ENCODE measurements at places on chromosomes 12 and 14.

GRCh38 chr12:843609-844008 lies 91.2 kb downstream of the WNK1 start:
- no peak for DNase-seq

GRCh38 chr12:56115329-56115728 lies 1.1 kb upstream of the RPL41 start:
- DNase-seq = no peak

- no peak for DNase-seq
Observed at GRCh38 chr12:5081016-5081415, 37.3 kb downstream of the KCNA5 start.

DNA sequence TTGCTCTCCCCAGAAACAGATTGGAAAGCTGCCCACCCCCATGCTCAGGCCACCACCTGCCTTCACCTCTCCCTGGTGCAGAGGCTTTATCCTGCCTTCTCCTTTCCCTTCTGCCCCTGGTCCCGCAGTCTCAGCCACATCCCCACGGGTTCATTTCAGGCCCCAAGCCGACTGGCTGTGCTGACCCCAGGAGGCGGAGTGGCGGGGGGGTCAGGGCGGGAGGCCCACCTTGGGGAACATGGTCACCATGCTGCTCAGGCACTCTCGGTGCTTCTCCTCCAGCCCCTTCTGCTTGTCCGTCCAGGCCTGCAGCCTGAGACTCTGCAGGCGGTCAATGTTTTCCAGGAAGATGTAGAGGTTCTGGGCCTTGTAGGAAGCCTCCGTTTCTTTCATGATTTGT lies 6.9 kb downstream of the FAM186B start:
- no peak for DNase-seq

- no peak for DNase-seq
Observed at GRCh38 chr14:93752980-93753561, 35.2 kb downstream of the PRIMA1 start.

GRCh38 chr12:48998497-48999353 lies 450 bp downstream of the DDN start:
- peak; percentile 37 for DNase-seq

GRCh38 chr12:106974511-106974910 lies 12.4 kb downstream of the MTERF2 start:
- DNase-seq = no peak

DNA sequence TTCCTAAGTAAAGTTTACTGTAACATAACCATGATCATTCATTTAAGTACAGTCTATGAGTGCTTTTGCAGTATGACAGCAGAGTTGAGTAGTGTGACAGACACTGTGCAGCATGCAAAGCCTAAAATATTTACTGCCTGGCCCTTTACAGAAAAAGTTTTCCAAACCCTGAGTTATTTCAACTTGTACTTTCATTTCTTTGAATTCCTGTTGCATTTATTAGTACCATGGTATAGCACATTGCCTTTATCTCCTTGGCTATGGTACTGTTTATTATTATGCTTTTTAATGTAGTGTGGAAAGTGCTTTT lies 6.2 kb downstream of the ARHGAP5 start:
- DNase-seq = no peak

GRCh38 chr12:104010121-104010520 lies 39.9 kb downstream of the GLT8D2 start:
- no peak for DNase-seq

DNA sequence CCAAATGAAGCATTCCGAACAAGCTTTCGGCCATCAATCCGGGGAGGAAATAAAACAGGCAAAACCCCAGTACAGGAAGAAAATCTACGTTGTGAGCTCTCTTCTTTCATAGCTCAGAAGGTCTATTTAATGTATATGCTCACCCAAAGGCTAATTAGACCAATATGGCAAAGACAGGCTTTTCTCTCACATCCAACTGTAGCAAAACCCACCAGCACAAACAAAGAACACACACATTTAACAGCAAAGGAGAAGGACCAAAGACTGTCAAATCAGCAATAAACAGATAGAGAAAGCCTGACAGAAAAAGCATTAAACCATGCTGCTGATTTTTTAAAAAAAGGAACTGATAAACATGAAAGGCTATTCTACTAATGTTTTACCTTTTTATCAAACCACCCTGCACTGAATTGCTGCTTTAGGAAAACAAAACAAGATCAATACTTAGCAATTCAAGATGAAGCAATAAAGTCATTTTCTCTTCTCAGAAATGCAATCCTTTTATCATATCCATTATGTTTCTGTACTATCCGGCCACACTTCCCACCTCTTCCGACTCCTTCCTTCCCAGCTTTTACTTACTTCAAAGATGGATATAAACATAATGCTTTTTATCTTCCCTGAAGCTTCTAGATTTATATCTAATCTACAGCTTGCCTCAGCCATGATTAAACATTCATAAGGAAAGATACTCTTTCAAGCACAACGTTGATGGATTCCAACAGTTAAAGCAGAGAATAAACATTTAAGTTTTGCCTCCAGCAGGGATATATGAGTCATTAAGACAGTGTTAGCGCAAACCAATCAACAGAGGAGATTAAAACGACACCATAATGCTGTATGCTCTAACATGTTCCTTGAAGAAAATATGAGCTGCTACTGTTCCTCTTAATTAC lies 74.6 kb upstream of the BBS10 start:
- no peak for DNase-seq

DNA sequence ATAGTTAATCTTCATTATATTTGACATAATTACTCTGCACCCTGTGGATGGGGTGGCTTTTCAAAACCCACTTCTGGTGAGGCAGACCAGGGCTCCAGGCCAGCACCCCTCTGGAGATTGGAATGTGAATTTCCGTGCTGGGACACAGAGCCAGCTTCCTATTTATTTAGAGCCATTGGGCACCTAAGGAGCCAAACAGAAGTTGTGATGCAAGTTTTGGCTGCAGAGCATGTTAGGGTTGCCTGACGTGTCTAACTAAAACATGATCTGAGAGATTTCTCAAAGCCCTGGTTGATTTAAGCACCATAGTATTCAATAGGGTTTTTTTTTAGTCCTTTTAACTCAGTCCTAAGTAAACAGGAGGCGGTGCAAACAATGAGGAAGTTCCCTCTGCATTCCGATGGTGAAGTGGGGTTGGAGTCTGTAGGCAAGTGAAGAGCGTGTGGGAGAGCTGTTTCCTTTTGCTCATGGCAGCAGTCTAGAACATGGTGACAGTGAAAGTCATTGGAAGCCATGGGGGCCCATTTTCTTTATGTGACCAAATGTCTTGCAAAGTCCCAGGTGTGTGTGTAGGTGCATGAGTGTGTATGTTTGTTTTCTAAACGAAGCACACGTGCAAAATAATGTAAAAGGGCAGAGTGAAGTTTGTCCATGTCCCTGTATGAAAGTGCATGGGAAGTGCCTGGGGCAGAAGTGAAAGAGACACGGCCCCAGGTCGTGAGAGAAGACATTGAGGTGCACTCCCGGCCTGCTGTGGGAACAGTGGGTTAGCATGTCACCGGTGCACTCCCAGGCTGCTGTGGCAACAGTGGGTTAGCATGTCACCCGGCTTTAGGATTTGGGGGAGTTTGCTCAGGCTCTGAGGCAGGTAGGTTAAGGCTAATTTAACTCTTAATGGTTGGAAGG lies 117.7 kb downstream of the PRKCH start:
- no peak for DNase-seq

DNA sequence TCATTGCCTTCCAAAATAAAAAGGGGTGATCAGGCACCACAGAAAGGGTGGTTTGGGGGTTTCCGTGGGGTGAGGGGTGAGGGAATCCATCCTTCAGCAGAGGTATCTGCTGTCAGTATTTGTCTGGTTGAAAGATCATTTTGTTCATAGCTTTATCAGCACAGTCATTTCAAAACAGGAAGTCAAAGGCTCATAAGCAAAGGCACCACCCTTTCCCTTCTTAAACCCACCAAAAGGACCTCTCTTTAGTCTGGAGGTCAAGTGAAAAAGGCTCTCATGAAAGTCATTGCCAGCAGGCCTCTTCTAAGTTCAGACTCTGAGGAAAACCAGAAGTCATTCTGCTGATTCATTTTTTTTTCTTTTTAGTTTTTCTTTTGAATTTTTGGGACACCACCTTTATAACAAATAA lies 6.2 kb downstream of the CHST11 start:
- no peak for DNase-seq

DNA sequence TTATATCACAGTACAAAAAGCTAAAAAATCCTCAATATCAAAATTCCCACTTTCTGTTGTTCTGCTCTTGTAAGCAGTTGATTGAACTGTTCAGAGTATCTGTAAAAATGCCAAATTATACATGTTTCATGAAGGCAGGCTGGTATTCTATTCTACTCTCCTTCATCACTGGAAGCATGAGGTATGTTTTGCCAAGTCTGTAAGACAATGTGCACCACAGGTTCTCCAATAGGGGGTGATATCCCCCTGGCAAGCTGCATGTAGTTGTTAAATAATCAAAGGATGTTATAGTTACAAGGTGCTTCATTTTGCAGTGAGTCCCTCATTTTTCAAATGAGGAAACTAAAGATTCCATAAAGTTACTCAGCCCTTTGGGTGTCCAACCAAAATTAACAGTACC lies 15.1 kb upstream of the NEK9 start:
- DNase-seq = no peak

- DNase-seq = no peak
Observed at GRCh38 chr12:111569363-111570083, 29.6 kb downstream of the ATXN2 start.

DNA sequence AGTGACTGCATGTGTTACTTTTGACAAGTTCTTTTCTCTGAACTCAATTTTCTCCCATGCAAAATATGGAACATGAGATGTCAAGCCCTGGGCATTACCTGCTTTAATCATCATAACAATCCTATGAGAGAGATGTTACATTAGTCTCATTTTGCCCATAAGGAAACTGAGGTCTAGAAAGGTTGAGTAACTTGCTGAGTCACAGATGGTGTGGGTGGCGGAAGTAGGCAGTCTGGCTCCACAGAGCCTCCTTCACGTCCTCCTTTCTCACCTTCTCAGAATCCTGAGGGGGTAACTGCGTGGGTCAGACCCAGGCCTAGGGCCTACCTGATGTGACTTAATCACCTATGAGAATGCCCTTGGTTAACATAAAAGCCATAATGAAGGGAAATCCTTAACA lies 50.7 kb downstream of the TMTC1 start:
- DNase-seq = no peak

- no peak for DNase-seq
Observed at GRCh38 chr14:95518045-95518751, 1.7 kb upstream of the SYNE3 start.

GRCh38 chr14:99602054-99602787 lies 1.8 kb downstream of the CCDC85C start:
- no peak for DNase-seq

DNA sequence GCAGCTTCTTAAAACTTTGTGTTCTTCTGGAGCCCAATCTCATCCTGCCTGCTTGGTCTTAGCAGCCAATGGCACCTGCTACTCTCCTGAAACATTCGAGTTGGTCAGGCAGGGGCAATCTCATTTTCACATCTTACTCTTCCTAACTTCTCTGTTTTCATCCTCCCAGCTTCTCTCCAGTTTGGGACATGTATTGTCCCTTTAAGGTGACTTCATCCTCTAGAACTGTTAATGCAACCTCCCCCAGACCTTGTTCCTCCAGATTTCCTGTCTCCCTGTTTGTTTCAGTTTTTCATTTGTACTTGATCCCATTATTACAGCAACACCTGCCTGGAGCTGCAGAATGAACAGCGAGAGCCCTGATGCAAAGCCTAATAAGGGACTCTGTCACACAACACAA lies 31.3 kb downstream of the SERPINA11 start:
- DNase-seq = no peak

DNA sequence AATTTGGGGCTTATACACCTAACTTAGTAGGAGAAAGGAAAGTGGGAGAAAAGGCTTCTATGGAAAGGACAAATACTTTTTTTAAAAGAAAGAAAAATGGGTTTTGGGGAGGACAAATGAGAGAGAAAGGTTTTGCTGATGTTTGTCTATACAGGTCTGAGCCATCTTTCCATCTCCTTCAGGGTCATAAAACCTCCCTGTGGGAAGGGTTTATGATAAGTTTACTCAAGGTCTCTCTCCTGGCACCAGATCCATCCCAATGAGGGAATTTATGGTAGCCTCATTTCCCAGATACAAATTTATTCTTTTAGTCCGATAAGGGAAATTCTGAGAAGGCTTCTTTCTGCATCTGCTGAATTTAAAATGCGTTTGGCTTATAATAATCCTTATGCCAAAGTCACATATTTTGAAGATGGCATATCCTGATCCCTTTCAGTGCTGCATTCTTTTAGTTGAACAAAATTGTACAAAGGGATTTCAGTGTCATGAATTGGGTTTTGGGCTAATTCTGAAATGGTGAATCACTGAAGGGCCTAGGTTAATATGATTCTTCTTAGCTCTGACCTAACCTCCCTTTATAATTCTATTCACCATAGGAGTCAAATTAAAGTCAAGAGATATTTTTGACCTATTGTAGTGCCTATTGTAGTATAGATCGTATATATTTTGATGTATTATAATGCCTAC lies 173.5 kb upstream of the DYRK2 start:
- DNase-seq = no peak

DNA sequence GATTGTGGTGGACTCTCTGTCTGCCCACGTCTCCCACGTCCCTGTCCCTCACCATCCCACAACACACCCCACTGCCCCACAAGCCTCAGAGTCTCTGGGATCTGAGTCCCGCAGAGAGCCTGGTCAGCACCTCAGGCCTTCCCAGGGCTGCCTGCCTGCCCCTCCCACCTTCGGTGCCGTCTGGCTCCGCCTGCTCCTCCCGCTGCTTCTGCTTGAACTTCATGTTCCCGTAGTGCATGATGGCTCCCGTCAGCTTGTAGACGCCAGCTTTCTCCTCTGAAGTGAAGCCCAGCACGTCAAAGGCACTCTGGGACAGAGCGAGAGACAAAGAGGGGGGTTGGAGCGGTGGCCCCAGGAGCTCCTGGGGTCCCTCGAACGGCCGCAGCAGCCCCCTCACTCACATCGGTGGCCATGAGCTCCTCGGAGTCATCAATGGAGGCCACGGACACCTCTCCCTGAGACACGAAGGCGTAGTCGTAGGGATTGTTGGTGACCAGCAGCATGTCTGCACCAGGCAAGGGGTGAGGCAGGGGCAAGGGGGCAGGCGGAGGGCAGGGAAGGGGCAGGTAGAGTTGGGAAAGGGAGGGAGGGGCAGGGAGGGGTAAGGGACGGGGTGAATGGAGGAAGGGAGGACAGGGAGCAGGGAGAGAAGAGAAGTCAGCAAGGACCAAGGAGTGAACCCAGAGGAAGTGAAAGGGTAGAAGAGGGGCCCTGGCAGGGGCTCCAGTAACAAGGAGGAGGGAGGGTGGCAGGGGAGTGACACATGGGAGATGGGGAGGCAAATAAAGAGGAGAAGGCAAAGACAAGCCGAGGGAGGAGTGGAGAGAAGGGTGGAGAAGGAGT lies 5.6 kb downstream of the MYH6 start:
- no peak for DNase-seq

GRCh38 chr14:50057331-50057730 lies 59.0 kb downstream of the VCPKMT start:
- DNase-seq = no peak

DNA sequence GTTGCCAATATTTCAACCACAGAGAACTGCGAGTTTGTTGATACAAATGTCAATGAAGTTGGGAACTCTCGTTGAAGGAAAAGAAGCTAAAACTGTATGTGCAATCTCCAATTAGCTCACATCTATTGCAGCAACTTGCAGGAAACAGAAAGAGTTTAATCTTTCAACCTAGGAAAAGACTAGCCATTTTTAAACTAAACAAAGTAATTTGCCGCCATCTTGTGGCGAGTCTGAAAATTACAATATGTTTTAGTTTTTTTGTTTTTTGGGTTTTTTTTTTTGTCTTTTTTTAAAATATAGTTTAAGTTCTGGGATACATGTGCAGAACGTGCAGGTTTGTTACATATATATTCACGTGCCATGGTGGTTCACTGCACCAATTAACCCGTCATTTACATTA lies 131.2 kb upstream of the FOXG1 start:
- DNase-seq = no peak
